NCI-H510A treated with DMSO at 0.1 percent for 48 hours (cell line): ENCODE measurements at places on chromosomes 2 and 18.

DNA sequence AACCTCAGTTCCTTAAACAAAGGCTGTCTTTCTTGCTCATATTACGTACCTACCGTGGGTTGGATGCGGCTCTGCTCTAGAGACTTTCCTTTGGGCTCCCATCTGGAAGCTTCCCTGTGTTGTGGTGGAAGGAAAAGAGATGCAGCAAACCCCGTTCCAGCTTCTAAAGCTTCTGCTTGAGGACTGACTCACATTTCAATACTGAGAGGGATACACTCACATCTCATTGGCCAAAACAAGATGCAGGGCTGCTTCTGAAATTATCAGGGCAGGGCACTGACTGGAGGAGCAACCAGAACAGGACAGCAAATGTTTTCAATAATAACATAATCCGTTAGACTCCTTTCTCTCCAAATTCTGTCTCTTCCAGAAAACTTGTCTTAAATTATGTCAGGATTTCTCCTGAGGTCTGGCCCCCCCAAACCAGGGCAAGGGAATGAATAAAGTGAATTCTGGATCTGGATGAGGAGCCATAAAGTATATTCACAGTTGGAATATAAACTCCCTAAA lies 4.5 kb upstream of the MYO5B start:
- no peak for DNase-seq

DNA sequence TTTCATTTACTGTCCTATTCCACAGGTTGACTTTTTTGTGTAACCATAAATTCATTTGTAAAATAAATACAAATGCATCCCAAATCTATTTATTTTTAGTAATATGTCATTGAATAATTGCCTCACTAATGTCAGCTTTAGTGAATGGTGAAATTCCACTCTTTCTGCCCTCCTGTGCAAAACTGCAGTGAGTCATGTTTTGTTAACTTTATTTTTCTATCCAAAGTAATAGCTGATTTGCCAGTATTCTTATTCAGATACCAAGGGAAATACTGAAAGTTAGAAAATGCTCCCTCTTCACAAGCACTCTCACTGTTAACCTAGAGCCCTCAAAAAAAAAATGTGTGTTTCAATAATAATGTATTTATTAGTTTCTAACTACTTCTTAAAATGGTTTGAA lies 322.8 kb downstream of the RIT2 start:
- no peak for DNase-seq

- no peak for DNase-seq
Measured at GRCh38 chr2:29219374-29219773, 104.2 kb downstream of the CLIP4 start.

- DNase-seq: no peak
Measured at GRCh38 chr2:20620696-20621365, 30.1 kb downstream of the HS1BP3 start.

GRCh38 chr2:85145116-85145820 lies 12.1 kb downstream of the TCF7L1 start:
- DNase-seq: no peak

GRCh38 chr18:10032331-10033015 lies 118.7 kb downstream of the VAPA start:
- DNase-seq: no peak

DNA sequence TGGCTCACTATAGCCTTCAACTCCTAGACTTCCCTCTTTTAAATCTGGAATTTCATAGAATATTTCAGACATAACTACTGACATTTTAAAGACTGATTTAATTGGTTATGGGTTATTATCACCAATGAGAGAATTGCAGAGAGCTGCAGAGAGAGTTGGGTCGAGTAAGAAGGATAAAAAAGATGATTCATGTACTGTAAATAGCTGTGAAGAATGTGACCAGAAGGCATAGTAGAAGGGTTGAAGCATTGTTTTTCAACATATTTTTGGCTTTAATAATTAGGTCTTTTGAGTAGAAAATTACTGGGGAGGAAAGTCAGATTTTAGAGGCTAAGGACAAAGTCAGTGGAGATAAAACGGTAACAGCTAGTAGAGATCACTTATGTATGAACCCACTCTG lies 503.2 kb upstream of the SLC8A1 start:
- no peak for DNase-seq

- DNase-seq: no peak
Measured at GRCh38 chr2:108858894-108859293, 72.3 kb downstream of the CCDC138 start.

DNA sequence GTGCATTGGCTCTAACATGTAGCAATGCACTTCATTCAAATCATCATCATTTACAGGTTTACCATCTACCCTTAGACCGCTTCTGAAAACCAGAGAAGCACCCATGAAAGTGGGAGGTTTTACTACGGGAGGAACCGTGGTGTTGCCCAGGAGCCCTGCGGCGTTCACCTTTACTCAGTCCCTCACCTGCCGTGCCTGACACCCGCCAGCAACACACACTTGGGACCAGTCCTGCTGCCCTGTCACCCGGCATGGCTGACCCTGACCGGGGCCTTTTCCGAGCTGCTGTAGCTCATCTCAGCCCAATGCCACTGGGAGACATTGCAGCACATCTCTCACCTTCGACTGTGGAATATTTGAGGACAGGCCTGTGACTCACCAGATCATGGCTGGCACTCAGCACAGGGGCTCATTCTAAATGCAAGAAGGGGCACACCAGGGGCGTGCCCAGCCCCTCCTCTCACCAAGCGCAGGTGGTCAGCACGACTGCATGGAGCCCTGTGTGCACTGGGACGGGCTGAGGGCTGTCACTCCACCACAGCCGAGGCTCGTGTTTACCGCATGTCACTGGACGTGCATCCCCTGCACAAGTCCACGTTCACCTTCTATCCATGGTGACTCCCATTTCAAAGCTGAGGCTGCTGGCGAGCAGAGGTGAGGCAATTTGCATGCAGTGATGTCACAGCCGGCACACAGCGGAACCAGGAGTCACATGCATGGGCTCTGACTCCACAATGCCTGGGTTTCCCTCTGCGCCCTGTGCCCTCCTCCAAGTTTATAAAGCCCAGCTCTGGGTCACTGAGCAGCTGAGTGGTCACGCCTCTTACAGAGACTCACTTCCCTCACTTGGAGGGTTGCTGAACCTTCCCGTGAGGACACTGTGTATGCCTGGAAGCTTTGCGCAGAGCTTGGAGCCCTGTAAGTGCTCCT lies 76.7 kb upstream of the SNTG2 start:
- peak; percentile 78 for DNase-seq

DNA sequence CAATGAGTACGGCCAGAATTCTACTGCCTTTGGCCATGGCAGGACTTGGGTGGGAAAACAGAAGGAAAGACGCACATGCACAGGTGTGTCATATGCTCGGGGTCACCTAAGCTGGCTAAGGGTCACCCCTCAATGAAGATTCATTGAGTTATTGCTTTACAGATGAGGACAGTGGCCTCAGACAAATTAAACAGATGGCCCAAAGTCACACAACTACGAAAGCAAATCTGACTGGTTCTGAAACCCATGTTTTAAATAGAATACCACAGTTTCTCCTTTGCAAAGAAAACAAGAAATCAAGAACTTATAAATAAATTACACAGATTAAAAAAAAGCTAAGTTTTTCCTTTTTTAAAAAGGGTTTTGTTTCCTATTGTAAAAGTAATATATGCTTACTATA lies 70.5 kb downstream of the ID2 start:
- no peak for DNase-seq

DNA sequence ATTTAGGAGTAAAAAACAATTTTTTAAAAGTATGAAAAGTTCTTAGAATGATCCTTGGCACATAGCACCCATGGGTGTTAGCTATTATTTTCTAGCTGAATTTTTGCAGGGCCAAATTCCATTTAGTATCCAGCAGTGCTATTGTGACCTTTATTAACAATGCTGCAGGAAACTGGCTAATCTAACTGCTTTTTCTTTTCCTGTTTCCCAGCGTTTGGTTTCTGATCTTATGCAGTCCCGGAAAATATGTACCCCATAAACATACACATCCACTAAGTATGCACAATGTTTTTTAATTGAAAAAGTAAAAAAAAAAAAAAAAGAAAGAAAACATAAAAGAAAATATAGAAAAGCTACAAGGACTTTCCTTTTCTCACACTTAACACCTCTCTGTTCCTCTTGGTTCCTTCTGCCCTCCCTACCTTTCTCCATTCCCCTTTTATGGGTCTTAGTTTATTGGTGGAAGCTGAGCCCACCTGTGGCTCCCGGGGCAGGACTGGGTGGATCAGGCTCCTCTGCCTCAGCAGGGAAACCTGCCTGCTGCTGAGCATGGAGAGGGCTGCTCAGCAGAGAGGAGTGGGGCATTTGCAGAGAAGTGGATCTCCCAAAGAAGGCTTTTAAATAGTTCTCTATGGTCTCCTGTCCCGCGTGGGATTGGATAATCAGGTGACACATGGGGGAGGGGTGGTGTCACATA lies 9.3 kb upstream of the SLC16A14 start:
- DNase-seq: no peak

- no peak for DNase-seq
Measured at GRCh38 chr18:79529296-79529695, 133.6 kb downstream of the NFATC1 start.

- peak; percentile 54 for DNase-seq
Measured at GRCh38 chr2:45458909-45459563, 152.0 kb downstream of the SRBD1 start.

GRCh38 chr2:41079011-41079410 lies 627.1 kb upstream of the SLC8A1 start:
- no peak for DNase-seq

GRCh38 chr2:127700527-127701192 lies 637 bp upstream of the SFT2D3 start:
- peak; percentile 57 for DNase-seq

- DNase-seq: no peak
Measured at GRCh38 chr2:220847006-220847405, 725.1 kb downstream of the EPHA4 start.

- DNase-seq: no peak
Measured at GRCh38 chr2:235278771-235279355, 215.0 kb upstream of the AGAP1 start.

DNA sequence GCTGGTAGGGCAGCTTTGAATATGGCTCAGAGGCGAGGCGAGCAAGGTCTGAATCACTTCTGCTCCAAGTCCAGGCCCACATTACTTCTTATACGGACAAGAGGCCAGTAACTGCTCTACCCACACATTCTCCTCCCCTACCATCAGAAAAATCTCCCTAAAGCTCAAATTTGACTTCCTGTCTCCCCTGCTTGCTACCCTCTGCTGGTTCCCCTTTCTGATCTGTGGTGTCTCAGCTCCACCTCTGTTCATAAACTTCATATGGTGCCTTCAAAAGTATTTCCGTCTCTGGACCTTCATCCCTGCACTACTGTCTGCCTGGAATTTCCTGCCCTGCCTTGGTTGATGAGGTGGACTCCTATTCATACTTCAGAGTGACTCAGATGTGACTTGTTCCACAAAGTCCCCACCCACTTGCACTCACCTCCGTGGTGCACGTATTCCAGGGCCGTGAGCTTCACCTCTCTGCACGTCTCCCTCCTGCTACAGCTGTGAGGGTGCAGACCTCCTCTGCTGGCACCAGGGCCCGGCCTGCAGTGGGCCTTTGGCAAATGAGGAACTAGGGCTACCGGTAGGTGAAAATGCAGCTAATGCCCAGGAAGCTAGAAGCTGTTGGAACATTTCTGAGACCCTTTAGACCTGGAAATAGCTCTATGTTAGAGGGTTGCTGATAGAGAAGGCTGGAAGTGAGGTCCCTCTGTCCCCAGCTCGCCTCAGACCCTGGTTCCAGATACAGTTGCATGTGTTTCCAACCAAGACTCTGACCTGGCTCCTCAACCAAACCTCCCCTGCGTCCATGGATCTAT lies 24.6 kb upstream of the KCMF1 start:
- no peak for DNase-seq

DNA sequence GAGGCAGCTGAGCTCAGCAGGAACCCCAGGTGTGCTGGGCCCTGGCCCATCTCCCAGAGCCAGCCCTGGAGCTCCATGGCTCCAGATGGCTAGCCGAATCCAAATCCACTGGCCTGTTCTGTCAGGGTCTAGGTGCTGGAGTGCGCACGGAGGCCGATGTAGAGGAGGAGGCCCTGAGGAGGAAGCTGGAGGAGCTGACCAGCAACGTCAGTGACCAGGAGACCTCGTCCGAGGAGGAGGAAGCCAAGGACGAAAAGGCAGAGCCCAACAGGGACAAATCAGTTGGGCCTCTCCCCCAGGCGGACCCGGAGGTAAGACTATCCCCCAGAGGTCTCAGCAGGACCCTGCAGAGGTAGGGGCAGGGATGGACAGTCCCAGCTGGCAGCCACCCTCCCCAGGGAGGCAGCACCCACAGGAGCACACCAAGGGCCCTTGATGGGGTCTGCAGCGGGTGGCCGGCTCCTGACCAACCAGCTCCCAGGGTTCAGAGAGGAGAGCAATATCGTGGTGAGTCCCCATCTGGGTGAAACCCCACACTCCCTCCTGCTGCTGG lies 26.1 kb upstream of the PRLH start:
- DNase-seq: no peak

DNA sequence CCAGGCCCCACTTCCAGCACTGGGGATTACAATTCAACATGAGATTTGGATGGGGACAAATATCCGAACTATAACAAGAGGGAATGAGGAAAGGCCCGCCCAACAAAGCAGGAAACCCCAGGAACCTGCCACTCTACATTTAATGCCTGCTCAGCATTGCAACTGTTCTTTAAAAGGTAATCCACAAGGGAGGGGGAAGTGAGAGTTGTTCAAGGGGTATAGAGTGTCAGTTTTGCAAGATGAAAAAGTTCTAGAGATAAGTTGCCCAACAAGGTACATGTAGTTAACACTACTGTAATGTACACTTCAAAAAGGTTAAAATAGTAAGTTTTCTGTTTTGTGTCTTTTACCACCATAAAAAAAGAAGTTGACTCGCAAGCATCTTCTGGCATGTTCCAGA lies 137.6 kb downstream of the MBD2 start:
- DNase-seq: no peak

DNA sequence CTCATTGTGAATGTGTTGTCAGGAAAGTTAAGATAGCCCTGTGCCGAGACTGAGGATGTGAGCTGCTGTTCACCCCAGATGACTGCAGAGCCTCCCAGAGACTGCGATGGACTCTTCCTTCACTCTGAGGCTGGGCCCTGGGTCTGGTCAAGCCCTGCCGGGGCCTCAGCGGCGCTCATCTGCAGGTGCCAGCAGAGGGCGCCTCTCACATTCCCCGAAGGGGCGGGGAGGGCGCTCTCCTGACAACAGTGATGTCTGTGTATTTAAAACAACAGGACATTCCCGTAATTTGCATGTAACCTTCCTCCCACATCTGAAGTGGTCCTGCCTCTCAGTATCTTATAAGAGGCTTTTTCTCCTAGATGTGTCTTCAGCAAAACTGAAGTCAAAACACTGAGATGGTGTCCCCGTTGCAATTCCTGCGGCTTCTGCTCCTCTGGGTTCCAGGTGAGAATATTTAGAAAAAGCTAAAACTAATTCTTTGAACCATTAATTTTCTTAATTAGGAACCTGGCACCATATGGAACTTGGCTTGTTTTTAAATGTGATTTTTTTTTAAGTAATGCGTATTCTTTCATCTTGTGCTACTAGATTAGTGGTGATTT lies 1377.9 kb downstream of the RPIA start:
- DNase-seq: no peak
